Calu3 (cell line): ENCODE measurements at places on chromosomes 2 and 18. TPM values are rescaled to one million over a fixed set of nuclear protein-coding genes. Genes with fewer than 3 reads are reported as not detected.

DNA sequence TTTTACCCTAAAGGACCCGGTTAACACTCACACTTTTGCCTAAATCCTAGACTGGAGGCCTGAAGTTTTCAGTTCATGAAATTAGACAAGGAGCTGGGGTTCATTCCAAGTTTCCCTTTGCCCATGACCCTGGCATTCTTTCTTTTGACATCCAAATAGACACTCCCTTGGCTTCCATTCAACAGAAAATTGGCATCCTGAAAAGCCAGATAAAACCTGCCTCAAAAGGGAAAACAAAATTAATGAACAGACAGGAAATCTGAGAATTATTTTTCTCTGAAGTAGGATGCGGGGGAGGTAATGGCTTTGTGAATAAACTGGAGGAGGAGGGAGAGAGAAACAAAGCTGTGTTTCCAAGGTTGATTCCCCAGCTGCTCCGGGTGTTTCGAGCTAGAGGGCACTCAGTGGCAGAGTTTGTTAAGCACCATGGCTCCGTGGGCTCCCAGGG lies 41.0 kb downstream of the SPP2 start:
- H3K27me3 ChIP-seq = no peaks in the 10 kb centered on the region
- peak; percentile 55 for DNase-seq
- peak overlapping the region; percentile 92 for H3K27ac ChIP-seq
- peaks cover 19% of the 10 kb centered on the region for H3K36me3 ChIP-seq

GRCh38 chr18:44748582-44748981 lies 67.9 kb downstream of the SETBP1 start:
- DNase-seq = no peak
- no peaks in the 10 kb centered on the region for H3K36me3 ChIP-seq
- no peak overlapping the region for H3K4me3 ChIP-seq
- H3K27me3 ChIP-seq = no peaks in the 10 kb centered on the region
- no peak overlapping the region for H3K27ac ChIP-seq

DNA sequence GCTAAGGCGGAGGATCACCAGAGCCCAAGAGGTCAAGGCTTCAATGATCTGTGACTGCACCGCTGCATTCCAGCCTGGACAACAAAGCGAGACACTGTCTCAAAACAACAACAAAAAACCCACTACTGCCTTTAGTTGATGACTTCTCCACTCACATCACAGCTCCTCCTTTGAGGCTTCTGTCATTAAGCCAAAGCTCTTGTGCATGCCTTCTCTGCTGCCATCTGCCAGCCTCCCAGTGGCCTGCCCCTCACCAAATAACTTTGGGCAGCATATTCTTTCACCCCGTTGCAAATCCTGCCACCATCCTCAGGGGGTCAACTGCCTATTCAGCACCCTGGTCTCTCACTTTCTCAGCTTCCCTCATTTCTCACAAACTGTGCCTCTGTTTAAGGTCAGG lies 27.5 kb downstream of the OSBPL1A start:
- no peaks in the 10 kb centered on the region for H3K27me3 ChIP-seq
- DNase-seq = no peak
- no peak overlapping the region for H3K27ac ChIP-seq
- H3K4me1 ChIP-seq = no peaks in the 10 kb centered on the region
- H3K4me3 ChIP-seq = no peak overlapping the region

- no peaks in the 10 kb centered on the region for H3K27me3 ChIP-seq
- DNase-seq = no peak
Observed at GRCh38 chr2:228901531-228901930, 369.6 kb downstream of the PID1 start.

The IGFBP2 gene
- total RNA-seq = 164 and 175 TPM in 2 replicates

The PDE11A gene
- total RNA-seq = 1.4 and 2.1 TPM in 2 replicates

The TMEM37 gene
- total RNA-seq = 0.61 and 0.76 TPM in 2 replicates

DNA sequence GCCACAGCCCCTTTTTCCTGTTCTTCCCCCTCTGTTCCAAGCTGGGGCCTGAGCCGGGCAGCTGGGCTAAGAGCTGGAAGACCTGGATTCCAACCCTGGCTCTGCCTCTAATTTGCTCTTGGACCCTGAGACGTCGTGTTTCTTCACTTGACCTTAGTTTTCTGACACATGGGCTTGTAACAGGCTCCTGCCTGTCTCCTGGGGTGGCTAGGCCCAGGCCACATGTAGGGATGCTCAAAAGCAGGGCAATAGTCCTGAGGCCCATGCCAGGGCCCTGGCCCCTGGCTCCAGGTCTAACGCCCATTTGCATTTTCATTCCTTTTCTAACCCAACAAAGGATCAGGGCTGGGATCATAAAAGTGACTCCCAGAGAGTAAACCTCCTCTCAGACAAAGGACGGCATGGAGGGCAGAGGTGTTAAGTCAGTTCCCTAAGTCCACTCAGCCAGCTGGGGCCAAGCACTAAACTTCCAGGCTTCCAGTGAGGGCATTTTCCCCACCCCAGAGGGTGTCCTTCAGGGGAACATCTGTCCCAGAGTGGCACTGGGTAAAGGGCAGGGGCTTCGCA lies 16.6 kb upstream of the DNMT3A start:
- no peak overlapping the region for H3K4me3 ChIP-seq
- H3K27ac ChIP-seq = no peak overlapping the region
- peaks cover 14% of the 10 kb centered on the region for H3K36me3 ChIP-seq
- peaks cover 11% of the 10 kb centered on the region for H3K4me1 ChIP-seq

DNA sequence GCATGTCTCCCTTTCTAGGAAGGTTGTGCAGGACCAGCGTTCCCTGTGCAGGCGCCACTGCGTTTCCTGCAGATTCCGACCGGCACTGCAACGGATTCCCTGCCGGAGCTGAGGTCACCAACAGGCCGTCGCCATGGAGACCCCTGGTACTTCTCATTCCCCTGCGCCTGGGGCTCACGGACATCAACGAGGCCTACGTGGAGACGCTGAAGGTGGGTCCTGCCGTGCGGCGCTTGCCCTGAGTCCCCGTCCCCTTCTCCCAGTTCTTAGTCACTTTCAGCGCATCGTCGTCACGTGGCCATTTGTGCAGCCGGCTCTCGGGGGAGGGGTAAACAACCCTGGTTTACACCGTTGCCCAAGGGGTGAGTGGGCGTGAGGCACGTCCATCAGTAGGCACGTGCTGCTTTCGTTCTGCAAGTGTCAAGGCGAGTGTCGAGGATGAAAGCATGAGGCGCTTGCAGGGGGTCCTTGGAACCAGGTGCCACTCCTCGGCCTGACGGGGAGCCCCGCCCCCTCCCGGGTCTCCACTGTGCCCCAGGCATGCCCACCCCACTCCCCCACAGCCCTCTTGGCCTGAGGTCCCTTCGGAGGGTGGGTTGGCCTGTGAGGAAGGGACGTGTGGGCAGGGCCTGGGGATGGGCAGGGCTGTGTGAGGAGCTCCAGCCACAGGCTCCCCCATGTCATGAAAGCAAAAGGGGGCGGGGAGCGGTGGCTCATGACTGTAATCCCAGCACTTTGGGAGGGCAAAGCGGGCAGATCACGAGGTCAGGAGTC lies 19.8 kb downstream of the DTYMK start:
- H3K27me3 ChIP-seq = no peaks in the 10 kb centered on the region
- no peak overlapping the region for H3K27ac ChIP-seq
- DNase-seq = no peak
- H3K36me3 ChIP-seq = peaks cover 50% of the 10 kb centered on the region
- no peak overlapping the region for H3K4me3 ChIP-seq
- peaks cover 9% of the 10 kb centered on the region for H3K4me1 ChIP-seq
